ENCODE measurements at places on chromosomes 3 and 15.

DNA sequence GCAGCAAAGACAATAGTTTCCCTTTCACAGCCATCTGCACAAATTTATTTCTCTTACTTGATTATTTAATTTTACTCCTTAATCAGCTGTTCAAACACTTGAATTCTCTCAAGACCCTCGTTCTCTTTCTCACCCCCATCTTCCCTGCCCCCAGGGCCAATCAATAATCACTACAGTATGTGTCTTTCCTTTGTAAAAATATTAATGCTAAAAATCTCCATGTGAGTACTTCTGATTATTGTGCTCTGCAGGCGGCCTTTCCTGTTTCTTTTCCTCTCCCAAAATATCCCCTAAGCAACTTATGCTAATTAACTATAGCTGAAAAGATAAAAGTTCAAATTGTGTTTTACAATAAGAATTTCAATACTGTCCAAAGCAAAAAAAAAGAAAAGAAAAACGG lies 617.0 kb upstream of the CBLB start:
- DNase-seq: no peak

- no peak for DNase-seq
Observed at GRCh38 chr3:414063-414462, 217.5 kb downstream of the CHL1 start.

DNA sequence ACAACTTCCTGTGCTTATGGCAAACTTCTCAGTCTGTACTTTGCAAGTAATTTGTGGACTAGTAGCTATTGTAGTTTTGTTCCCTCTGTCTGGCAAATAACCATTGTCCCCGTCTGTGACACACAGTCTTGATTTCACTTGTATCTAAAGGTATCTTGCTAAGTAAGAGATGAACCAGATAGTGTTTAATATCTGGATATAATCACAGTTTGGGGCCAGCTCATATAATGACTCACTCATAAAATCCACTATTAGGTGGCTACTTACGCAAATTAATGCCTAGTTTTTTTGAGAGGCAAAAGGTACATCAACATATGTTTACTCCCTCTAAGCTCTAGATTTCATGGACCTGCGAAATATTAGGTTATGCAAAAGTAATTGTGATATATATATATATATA lies 30.4 kb downstream of the VGLL3 start:
- no peak for DNase-seq

GRCh38 chr15:65953622-65954021 lies 84.3 kb downstream of the RAB11A start:
- DNase-seq: no peak

GRCh38 chr3:189192725-189193124 lies 21.0 kb downstream of the TPRG1 start:
- no peak for DNase-seq

GRCh38 chr3:67118122-67118521 lies 120.0 kb downstream of the KBTBD8 start:
- no peak for DNase-seq

GRCh38 chr3:134829721-134830120 lies 34.7 kb downstream of the EPHB1 start:
- no peak for DNase-seq

- DNase-seq: no peak
Observed at GRCh38 chr3:3636815-3637214, 162.4 kb upstream of the LRRN1 start.

GRCh38 chr3:106299300-106300098 lies 430.7 kb upstream of the CBLB start:
- DNase-seq: no peak

DNA sequence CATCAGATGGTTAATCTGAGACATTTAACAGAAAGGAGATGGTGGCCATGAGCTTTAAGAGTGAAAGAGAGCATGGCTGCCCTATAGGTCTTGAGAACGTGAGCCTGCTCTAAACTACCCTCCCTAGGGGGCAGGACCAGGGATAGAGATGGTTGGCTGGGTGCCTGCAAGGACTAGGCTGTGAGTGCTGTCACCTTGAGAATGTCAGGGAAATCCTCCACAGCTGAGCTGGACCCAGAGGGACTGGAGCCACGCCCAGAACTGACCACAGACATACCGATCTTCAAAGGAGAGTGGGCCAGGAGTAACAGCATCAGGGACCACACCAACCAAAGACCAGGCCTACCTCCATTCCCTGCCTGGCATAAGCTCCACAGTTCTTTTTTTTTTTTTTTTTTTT lies 53.6 kb upstream of the UBE2E1 start:
- no peak for DNase-seq

- DNase-seq: no peak
Observed at GRCh38 chr3:106032479-106032878, 163.7 kb upstream of the CBLB start.

DNA sequence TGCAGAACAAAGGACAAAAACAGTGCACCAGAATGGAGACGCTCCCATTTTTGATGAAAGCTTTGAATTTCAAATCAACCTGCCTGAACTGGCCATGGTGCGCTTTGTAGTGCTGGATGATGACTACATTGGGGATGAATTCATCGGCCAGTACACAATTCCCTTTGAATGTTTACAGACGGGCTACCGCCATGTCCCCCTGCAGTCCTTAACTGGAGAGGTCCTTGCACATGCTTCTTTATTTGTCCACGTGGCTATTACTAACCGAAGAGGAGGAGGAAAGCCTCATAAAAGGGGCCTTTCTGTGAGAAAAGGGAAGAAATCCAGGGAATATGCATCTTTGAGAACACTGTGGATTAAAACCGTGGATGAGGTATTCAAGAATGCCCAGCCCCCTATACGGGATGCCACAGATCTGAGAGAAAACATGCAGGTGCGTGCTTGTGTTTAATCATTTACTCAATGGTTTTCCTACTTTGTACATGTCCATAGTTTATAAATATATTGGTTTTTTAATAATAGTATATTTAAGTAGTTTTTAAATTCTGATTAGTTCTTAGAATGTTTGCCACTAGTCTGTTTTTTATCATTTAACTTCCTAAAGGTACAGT lies 127.1 kb downstream of the PLCL2 start:
- DNase-seq: no peak

DNA sequence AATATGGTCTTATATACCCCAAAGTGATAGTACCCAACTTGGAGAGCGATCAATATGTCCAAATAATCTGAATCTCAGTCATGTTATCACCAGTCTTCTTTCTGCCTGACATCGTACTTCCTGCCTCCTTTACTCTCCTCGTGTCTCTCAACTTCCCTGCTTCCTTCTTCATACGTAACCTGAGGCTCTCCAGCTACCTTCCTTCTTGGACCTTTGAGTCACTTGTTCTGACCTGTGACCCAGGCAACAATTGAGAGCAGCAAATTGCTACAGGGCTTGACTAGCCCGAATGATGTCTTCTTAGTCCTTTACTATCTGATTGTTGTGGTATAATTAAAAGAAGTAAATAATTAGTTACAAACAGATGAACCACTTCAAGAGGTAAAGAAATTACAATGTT lies 145.9 kb upstream of the MBNL1 start:
- DNase-seq: no peak

DNA sequence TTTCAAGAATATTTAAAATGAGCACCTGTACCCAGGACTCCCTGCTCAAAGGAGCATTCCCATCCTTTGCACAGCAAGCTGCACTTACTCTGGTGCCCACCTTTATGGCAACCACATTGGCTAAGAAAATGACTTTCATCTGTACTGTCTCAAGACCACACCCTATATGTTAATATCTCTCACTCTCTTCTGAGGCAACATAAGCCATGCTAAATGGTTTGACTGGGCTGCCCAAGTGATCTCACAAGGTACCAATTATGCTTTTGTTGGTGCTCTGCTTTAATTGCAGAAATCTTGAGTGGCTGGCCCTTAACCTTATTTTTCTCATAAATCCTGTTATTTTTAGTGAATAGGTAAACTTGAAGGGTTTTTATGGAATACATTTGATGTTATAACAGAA lies 17.7 kb downstream of the RYK start:
- no peak for DNase-seq

- DNase-seq: no peak
Observed at GRCh38 chr3:72379500-72380187, 468.6 kb downstream of the SHQ1 start.

- DNase-seq: no peak
Observed at GRCh38 chr3:99706410-99706809, 68.0 kb downstream of the COL8A1 start.

DNA sequence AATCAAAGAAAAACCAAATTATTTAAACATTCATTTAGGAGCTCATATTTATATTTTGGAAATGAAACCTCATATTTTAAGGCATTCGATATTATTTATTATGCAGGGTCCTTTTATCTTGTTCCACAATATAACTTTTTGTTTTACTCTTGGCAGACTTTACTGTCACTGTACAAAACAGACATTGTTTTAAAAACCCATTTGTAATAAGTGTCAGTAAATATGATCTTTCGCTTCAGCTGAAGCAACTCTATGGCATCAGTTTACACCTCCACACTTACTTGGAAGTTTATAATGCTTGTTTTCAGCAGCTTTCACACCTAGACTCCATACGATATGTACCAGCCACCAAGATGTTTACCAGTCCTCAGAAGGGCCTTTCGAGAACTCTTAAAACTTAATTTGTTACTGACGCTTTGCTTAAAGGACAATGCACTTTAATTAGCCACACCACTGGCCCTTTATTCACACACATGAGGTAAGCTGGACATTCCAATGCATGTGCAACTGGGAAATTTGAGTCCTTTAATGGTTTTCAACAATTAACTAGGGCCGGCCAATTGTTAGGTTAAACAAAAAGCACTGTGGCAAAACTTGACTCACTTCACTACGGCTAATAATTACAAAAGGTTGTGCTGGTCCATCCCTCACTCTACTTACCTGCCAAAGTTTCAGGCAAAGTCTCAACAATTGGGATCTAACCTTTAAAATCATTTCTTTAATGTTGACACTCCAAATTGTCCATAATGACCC lies 16.7 kb downstream of the WWTR1 start:
- DNase-seq: no peak

DNA sequence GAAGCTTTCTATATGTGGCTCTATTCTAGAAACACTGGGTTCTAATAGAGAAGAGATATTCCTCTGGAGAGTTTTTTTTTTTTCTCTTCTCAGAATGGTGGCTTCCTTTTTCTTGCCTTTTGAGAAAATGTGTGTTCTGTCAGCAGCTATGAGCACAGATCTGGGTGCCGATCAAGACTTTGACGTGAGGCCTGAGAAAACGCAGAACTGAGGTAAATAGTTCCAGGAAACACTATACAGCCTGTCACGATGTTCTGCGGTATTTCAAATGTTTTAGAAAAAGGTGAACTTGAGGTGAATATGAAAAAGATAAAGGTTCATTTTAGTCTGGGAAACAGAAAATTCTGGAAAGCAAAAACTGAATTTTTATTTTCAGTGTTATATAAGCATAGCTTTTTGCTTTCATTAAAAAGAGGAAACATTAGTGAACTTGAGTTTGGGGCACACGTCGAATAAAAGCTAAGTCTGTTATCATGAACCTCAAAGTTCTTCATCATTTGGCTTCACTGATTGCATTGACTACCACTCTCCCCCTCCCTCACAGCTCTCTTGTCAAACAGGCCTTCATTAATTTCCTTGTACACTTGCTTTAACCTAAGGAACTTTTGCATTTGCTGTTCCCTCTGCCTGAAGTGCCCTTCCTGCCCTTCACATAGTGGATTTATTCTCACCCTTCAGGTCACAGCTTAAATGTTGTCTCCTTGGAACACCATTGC lies 265.1 kb downstream of the NFKBIZ start:
- DNase-seq: no peak

- no peak for DNase-seq
Observed at GRCh38 chr3:140152851-140153639, 218.1 kb downstream of the CLSTN2 start.

- DNase-seq: no peak
Observed at GRCh38 chr15:74201710-74202420, 722 bp downstream of the STRA6 start.

- DNase-seq: no peak
Observed at GRCh38 chr3:178768072-178768864, 232.0 kb downstream of the KCNMB2 start.

GRCh38 chr3:144652573-144652972 lies 681.0 kb downstream of the DIPK2A start:
- no peak for DNase-seq

DNA sequence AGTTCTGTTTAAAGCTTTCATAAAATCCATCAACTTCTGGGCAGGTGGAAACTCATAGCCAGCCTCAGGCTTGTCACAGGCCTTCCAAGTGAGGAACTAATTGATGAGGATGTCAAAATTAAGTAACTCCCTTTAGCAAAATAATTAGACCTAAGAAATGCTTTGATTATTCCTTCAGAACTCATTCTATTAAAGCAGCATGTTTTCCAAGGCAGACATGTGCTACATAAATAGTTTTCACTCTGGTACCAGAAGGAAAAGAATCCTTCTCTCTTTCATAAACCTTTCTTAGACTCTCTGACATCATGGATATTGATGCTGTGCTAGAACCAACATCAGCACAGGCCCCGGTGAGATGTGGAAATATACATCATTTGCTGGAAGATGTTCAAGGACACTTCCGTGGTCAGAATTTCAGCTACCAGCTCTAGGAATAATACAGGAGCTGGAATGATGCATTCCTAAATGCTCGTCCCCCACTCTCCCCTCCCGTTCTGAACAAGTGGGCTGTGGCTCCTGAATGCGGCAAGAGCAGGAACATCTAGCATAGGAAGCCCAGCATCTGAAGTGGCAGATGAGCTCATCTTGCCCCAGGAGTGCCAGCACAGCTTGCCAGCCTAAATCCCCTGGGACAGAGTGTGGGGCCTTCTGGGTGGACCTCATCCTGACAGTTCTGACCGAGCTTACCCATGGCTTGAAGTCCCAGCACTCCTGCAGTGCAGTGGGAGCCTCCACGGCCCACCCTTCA lies 82.4 kb downstream of the WWTR1 start:
- DNase-seq: no peak

DNA sequence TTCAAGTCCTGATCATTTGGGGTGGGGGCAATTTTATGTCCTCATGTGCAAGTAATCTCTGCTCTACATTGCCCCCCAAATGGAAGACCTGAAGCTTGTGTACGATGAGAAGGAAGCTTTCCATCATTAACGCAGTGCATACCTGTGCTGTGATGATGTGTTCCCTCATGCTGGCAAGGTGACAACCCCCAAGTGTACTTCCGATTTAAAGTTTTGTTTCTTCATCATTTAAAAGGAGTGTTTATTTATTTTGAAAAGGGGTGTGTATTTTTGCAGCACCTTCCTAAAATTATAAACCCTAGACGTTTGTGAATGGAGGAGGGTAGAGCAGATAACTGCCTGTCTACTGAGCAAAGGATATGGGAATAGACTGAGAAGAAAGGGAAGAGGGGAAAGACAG lies 45.3 kb downstream of the C2CD4A start:
- no peak for DNase-seq

DNA sequence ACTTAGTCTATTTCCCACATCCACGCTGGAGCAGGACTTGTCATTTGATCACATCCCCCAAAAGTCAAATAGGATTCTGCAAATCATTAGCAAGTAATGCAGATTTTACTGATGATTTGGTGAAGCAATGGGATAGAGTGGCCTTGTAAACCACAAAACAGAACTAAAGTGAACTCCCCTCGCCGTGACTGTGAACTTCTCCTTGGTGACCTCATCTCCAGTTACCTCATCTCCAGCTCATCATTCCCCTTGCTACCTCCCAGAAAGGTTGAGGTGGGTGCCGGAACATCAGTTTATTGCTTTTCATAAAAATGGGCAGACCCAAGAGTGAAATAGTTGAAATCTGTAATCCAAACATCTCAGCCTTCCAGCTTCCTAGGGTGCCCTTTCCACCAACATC lies 36.7 kb upstream of the ADPGK start:
- no peak for DNase-seq
